GM03348 (cell line): ENCODE measurements at places on chromosomes 12 and 14.

DNA sequence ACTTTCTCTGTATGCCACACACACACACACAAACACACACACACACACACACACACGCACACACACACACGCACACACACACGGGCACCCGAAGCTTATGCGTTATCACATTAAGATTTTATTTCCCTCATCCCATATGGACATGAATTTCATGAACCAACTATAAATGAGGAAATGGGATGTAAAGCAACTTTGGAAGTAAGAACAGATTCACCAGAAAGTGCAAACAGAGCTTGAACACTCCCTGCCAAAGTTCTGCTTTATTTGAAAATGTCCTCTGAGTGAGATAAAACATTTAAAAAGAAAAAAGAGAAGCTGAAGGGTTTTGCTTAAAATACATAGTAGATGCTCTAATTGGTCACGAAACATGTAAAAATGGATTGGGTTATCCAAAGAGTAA, 90.4 kb upstream of the OTX2 start:
- no peak for DNase-seq

DNA sequence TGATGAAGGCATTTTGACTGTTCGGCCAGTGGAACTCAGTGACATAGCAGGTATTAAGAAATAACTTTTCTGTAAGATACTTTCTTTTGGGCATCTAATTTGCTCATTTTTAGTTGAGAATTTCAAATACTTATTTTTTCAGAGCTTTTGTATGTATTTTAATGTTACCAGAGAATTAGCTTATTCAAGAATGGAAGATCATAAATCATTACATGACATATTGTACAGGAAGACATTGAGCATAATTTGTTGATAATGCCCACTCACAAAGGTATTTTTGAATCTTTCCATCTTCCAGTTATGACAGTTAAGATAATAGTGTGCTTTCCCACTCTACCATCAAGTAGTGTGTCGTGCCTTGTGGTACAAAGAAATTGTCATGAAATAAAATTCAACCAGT, 36.5 kb downstream of the TMEM117 start:
- no peak for DNase-seq

DNA sequence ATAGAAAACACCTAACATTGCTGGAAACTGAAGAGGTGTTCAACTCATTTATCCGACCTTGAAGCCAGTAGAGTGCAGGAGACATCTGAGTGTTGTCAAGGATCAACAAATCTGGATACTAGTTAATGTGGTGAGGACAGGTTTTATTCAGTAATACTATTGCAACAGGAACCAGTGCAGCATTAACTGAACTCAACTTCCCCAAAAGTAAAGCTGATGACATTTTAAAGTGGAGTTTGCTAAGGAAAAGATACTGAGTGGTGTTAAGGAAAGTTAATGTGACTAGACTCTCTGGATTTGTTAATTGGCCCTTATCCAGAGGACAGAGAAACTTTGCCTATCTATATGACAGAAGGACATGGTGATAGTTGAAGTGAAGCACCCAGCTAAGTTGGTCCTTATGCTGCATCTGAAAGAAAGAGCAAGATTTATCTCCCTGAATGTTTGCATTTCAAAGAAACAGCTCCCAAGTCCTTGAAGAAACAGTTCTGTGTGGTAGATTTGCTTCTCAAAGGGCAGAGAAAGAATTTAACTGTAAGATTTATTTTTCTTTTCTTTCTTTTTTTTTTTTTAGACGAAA, 1.2 kb upstream of the CLEC7A start:
- DNase-seq, result no peak

GRCh38 chr12:124847113-124848074, 16.3 kb downstream of the SCARB1 start:
- peak; percentile 33 for DNase-seq

DNA sequence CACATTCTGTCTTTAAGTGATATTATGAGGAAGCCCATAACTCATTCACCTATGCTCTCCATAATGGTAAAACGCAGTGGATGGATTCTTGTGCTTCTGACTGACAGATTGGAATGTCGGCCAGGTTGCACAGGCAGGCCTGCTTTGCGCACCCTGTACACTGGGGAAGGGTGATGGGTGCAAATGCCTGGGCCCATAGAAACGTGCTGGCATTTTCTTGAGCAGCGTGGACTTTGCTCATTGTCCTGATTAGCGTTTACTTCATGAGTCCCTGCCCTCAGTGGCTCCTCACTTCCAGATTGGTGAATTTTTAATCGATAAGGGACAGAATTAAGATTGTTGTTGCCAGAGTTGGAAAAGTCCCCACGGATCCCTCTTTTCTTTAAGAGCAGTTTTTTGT, 80.9 kb upstream of the TRAF3 start:
- DNase-seq, result no peak

DNA sequence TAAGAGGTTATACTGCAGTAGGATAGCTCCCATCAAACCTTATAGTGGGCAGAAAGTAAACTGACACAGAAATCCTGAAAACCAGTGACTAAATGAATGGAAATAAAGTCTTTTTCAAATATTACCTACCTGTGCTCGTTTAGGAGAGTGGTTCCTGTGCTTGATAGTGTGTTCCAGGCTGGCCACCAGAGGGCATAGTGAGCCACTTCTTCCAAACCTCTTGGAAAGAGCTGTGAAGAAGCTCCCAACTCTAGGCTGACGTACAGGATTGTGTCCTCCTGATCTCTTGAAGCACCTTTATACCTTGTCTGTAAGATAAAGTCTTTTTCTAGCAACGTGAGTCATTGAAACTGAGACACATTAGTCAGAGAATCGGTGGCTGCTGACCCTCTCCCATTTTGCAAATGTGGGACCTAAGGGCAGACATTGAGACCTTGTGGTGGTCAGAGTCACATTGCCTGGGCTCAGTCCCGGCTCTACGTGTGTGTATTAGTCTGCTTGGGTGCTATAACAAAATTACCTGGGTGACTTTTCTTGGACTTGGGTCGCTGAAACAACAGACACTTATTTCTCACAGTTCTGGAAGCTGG, 17.6 kb downstream of the TDP1 start:
- peak; percentile 79 for DNase-seq

DNA sequence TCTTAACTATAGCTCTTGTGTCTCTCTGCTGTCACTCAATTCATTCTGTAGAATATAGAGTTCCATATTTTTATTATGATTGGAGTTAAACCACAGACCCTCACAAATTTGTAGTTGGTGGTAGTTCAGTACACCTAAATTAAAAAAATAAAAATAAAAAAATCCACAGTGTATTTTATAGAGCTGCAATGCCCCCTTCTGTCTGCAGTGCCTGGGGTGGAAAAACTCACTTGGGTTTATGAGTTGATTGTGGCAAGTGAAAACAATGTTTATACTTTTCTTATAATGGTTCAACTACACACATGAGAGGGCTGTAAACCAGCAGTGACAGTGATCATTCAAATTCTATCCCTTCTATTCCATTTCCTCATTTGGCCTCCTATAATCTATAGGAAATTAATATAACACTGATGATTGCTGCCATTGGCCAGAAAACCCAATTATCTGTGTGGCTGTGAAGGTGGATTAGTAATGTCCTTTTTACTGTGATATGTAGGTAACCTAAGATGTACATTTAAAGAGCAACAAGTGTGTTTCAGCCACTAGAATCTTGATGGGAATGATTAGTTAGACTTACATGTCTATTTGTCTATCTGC, 166.9 kb upstream of the LRIG3 start:
- peak; percentile 53 for DNase-seq

DNA sequence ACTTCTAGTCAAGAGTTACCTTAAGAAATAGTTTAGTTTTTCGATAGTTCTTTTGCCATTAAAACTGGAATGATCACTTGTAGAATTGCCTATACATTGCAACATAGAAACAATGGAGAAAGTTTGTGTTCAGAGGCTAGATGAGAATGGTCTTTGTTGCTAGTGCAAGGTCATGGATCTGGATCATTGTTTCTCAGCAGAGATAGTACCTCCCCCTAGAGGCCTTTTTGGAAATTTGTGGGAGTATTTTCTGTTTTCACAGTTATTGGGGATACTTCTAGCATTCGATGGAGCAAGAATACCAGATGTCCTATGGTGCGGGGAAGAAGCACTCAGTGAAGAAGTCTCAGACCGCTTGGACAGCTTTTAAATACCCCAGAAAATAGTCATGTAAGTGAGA, 138.8 kb upstream of the HMGA2 start:
- peak; percentile 56 for DNase-seq
